Fibroblast of lung (primary cell): ENCODE measurements at places on chromosomes 7 and 10. TPM values are rescaled to one million over a fixed set of nuclear protein-coding genes. Genes with fewer than 3 reads are reported as not detected.

- no peak overlapping the region for H3K27ac ChIP-seq
- no peak for DNase-seq
- no peaks in the 10 kb centered on the region for H3K4me1 ChIP-seq
Measured at GRCh38 chr10:43024942-43025700, 51.7 kb upstream of the RET start.

The AUTS2 gene
- total RNA-seq: 7.7 and 9.1 TPM in 2 replicates

DNA sequence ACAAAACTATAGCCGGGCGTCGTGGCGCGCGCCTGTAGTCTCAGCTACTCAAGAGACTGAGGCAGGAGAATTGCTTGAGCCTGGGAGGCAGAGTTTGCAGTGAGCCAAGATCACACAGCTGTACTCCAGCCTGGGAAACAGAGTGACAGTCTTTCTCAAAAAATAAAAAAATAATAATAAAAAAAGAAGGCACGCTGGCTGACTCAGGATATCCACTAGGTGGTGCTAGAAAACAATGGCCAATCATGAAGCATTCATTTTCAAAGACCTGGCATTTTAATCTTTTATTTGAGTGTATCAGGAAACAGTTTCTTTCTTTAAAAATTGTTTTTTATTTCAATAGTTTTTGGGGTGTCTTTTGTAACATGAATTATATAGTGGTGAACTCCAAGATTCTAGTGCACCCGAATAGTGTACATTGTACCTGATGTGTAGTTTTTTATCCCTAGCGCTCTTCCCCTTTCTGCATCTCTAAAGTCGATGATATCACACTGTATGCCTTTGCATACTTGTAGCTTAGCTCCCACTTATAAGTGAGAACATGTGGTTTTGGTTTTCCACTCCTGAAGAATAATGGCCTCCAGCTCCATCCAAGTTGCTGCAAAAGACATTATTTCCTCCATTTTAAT, 88.6 kb downstream of the LYZL1 start:
- no peak overlapping the region for H3K4me3 ChIP-seq
- no peaks in the 10 kb centered on the region for H3K36me3 ChIP-seq
- no peak for DNase-seq
- H3K27me3 ChIP-seq: peaks cover 4% of the 10 kb centered on the region
- H3K4me1 ChIP-seq: no peaks in the 10 kb centered on the region
- no peak overlapping the region for H3K27ac ChIP-seq

- H3K4me3 ChIP-seq: no peak overlapping the region
- H3K27ac ChIP-seq: no peak overlapping the region
- no peaks in the 10 kb centered on the region for H3K36me3 ChIP-seq
- DNase-seq: no peak
- H3K4me1 ChIP-seq: no peaks in the 10 kb centered on the region
Measured at GRCh38 chr7:26468625-26469024, 177.0 kb downstream of the SNX10 start.

The SYT15 gene
- total RNA-seq: under 0.01 TPM in 2 replicates

GRCh38 chr7:40324914-40325313, 190.1 kb downstream of the SUGCT start:
- no peak overlapping the region for H3K4me3 ChIP-seq
- H3K36me3 ChIP-seq: no peaks in the 10 kb centered on the region
- peak; percentile 71 for DNase-seq
- no peaks in the 10 kb centered on the region for H3K27me3 ChIP-seq

The PPP1R3A gene
- total RNA-seq: not detected in 2 replicates

DNA sequence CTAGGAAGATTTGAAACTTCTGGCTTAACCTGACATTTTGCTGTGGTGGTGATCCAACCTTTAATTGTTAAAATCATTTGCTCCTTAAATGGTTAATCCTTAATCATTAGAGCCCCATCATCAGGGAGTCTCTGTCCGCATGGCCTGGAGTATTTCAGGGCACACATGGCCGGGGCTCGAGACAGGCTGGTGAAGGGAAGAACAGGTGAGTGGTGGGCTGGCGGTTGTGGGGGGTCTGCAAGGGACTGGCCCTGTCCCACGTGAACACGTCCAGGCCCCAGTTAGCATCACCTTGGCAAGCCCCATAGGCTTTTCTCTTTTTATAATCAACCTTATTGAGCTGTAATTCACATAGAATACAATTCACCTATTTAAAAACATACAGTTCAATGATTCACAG, 109.5 kb downstream of the DNAJB6 start:
- no peak overlapping the region for H3K4me3 ChIP-seq
- H3K27ac ChIP-seq: no peak overlapping the region
- no peaks in the 10 kb centered on the region for H3K36me3 ChIP-seq
- H3K4me1 ChIP-seq: no peaks in the 10 kb centered on the region
- no peaks in the 10 kb centered on the region for H3K27me3 ChIP-seq
- no peak for DNase-seq

GRCh38 chr7:99720800-99721595, 14.0 kb downstream of the CYP3A7 start:
- no peak for DNase-seq
- H3K4me1 ChIP-seq: no peaks in the 10 kb centered on the region
- no peaks in the 10 kb centered on the region for H3K36me3 ChIP-seq
- H3K27ac ChIP-seq: no peak overlapping the region

The OR2A1 gene
- total RNA-seq: under 0.01 and 0.17 TPM in 2 replicates

The OR6B1 gene
- total RNA-seq: not detected in 2 replicates

The SEMA3A gene
- total RNA-seq: 19.5 and 60.8 TPM in 2 replicates

The OR6V1 gene
- total RNA-seq: not detected in 2 replicates

GRCh38 chr7:102251531-102252365, 34.9 kb upstream of the SH2B2 start:
- no peak for DNase-seq
- no peaks in the 10 kb centered on the region for H3K36me3 ChIP-seq
- no peak overlapping the region for H3K4me3 ChIP-seq
- no peaks in the 10 kb centered on the region for H3K27me3 ChIP-seq
- no peaks in the 10 kb centered on the region for H3K4me1 ChIP-seq
- H3K27ac ChIP-seq: no peak overlapping the region

The LAMB4 gene
- total RNA-seq: under 0.01 and 0.17 TPM in 2 replicates

DNA sequence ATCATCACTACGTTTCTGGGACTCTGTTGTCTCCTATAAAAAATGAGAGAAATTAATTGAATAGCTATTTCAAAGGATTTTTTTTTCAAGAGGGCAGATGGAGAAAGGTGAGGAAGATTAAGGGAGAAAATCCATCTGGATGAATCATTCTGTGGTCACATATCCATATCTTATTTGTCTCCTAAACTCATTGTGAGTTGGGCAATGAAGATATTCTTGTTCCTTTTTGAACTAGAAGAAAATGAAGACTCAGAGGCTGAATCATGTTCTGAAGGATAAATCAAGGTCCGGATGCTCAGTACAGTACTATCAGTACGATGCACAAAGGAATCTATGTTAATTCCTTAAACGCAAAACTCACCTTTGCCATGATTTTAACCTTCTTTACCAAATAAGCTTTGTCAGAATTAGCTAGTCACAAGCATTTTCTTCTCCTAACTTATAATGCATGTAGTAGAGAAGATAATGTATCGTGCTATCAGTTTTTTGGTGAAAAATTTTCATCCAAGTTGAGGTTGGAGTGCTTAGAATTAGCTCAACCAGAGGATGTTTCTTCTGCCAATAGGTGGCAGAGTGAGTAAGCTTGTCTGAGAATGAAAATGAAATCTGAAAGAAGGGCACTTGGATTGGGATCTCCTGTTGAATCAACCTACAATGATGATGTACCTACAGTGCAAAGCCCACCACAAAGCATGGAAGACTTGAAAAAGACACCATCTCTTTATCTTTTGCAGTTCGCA, 446.9 kb downstream of the KIF20B start:
- no peaks in the 10 kb centered on the region for H3K4me1 ChIP-seq
- H3K36me3 ChIP-seq: no peaks in the 10 kb centered on the region
- peak; percentile 86 for DNase-seq
- H3K4me3 ChIP-seq: no peak overlapping the region
- H3K27me3 ChIP-seq: no peaks in the 10 kb centered on the region

The SLC29A4 gene
- total RNA-seq: 5.1 and 6.4 TPM in 2 replicates

DNA sequence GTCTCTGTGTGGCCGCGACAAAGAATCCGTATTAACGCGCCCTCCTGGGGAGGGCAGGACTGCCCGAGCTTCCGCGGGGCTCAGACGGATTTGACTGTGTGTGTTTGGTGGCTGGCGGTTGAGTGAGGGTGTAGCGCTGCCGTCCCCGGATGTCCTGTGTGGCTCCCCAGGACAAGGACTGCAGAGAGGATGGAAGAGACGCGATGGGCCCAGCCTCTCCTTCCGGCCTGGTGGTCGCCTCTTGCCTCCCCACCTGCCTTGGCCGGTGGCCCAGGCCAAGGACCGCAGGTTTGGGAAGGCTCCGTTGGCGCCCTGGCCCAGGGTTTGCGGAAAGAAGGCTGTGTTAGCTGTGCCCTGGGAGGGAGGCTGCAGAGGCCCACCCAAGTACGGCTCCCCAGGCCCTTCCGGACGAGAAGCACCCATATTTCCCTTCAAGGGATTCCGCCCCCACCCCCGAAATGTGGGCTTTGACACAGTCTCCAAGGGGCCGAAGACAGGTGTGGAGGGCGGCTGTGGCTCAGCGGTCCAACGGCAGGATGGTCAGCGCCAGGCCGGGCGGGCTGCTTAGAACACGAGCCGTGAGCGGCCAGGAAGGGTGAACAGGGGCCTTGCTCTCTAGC, 2.3 kb downstream of the UNCX start:
- no peaks in the 10 kb centered on the region for H3K36me3 ChIP-seq
- H3K27ac ChIP-seq: no peak overlapping the region
- peaks cover 68% of the 10 kb centered on the region for H3K27me3 ChIP-seq
- H3K4me1 ChIP-seq: no peaks in the 10 kb centered on the region
